ENCODE measurements at places on chromosomes 7 and 10. TPM values are rescaled to one million over a fixed set of nuclear protein-coding genes. Genes with fewer than 3 reads are reported as not detected.

PSMC2 gene
- polyA plus RNA-seq = 156 TPM

SRRM3 gene
- polyA plus RNA-seq = 1.3 TPM

TMEM196 gene
- polyA plus RNA-seq = not detected

CLDN12 gene
- 31.8 TPM for polyA plus RNA-seq

SPACDR gene
- 1.2 TPM for polyA plus RNA-seq

SPDYE11 gene
- 1.1 TPM for polyA plus RNA-seq

CYP3A4 gene
- not detected for polyA plus RNA-seq

GALNT17 gene
- 2.9 TPM for polyA plus RNA-seq

CNNM1 gene
- polyA plus RNA-seq = 2.3 TPM

DNA sequence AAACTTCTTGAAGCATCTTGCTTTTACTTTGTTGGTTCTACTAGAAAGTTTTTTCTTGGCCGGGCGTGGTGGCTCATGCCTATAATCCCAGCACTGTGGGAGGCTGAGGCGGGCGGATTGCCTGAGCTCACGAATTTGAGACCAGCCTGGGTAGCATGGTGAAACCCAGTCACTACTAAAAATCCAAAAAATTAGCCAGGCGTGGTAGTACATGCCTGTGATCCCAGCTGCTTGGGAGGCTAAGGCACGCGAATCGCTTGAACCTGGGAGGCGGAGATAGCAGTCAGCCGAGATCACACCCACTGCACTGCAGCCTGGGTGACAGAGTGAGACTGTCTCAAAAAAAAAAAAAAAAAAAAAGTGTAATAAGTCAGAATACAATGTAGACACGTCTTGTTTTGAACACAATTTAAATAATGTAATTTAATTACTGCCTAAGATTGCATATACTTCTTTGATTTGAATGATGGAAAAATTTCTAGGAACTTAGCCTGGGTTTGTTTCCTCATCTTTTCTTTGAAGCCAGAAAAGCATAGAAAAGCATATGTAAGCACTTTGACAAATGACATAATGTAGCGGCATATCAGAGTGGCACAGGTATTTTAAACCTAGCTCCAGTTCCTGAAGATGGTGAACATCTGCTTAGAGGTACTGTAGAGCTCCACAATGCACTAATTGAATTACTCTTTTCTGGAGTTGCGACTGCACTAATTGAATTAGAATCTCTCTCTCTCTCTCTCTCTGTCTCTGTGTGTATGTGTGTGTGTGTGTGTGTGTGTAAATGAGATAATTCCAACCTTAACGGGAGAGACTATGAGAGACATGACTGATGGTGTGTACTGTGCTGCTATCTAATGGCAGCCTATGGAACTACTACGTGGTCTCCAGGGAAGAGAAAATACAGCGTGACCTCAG, 87.8 kb downstream of the BTRC start:
- no peak overlapping the region for H3K4me3 ChIP-seq
- DNase-seq = peak; percentile 78
- no peak overlapping the region for H3K27ac ChIP-seq

DNA sequence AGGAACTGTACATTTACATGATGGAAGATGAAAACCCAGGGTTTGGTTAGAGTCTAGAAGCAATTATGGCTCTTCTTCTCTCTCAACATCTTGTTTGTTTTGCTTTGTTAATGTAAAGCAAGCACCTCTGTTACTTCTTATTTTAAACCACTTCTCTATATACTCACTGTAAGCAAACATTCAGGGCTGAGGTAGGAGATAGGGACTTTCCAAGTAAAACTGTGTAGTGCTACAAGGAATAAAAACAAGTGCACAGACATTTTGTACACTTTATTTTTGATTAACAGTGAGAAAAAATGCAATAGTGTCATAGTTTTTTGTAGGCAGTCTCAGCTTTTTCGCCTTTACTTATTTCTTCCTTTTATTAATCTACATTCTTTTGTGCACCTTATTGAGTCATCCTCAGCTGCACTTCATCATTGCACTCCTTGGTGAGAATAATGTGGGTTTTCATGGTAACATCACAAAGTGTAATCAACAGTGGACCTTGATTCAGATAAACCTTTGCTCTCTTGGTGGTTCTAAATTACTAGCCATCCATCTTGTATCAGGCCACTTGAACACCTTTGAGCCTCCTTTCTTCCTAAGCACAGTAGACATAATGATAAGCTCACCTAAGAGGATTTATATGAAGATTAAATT, 52.9 kb downstream of the ELMO1 start:
- peaks cover 26% of the 10 kb centered on the region for H3K4me1 ChIP-seq
- H3K27me3 ChIP-seq = no peaks in the 10 kb centered on the region
- H3K4me3 ChIP-seq = no peak overlapping the region
- no peaks in the 10 kb centered on the region for H3K36me3 ChIP-seq
- no peak for DNase-seq
- H3K27ac ChIP-seq = no peak overlapping the region

DNA sequence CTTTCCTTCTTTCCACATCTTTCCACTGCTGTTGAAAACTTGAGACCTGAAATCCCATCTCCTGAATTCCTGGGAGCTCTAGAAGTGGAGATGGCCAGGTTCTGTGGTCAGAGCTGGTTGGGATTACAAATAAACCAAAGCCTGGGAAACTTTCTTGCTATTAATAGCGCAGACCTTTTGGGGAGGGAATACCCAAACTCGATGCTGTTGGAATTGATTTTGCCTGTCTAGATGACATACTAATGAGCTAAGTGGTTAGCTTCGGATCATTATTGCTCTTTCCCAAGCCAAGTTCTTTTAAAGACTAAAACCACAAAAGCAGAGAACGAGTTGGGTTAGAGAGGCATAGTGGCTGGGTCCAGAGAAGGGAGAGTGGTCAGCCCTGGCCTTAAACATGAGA, 76.6 kb downstream of the TCF7L2 start:
- H3K4me1 ChIP-seq = peaks cover 36% of the 10 kb centered on the region
- no peak for DNase-seq
- no peaks in the 10 kb centered on the region for H3K36me3 ChIP-seq
- H3K27ac ChIP-seq = peak overlapping the region; percentile 37

- H3K36me3 ChIP-seq = peaks cover 42% of the 10 kb centered on the region
- H3K4me3 ChIP-seq = no peak overlapping the region
- H3K27me3 ChIP-seq = no peaks in the 10 kb centered on the region
- H3K27ac ChIP-seq = no peak overlapping the region
- no peak for DNase-seq
Measured at GRCh38 chr10:96137567-96137966, 7.5 kb downstream of the ZNF518A start.

- H3K27me3 ChIP-seq = no peaks in the 10 kb centered on the region
- no peak overlapping the region for H3K27ac ChIP-seq
- DNase-seq = no peak
- no peaks in the 10 kb centered on the region for H3K36me3 ChIP-seq
Measured at GRCh38 chr10:89091496-89091895, 100.9 kb downstream of the FAS start.

- H3K36me3 ChIP-seq = no peaks in the 10 kb centered on the region
- peak; percentile 34 for DNase-seq
- no peaks in the 10 kb centered on the region for H3K27me3 ChIP-seq
- peaks cover 10% of the 10 kb centered on the region for H3K4me1 ChIP-seq
- H3K27ac ChIP-seq = peak overlapping the region; percentile 84
- H3K4me3 ChIP-seq = no peak overlapping the region
Measured at GRCh38 chr7:151537818-151538561, 18.3 kb upstream of the RHEB start.

GRCh38 chr7:132548489-132549078, 27.7 kb downstream of the PLXNA4 start:
- H3K27me3 ChIP-seq = no peaks in the 10 kb centered on the region
- peak; percentile 69 for DNase-seq
- H3K27ac ChIP-seq = no peak overlapping the region
- no peak overlapping the region for H3K4me3 ChIP-seq

DNA sequence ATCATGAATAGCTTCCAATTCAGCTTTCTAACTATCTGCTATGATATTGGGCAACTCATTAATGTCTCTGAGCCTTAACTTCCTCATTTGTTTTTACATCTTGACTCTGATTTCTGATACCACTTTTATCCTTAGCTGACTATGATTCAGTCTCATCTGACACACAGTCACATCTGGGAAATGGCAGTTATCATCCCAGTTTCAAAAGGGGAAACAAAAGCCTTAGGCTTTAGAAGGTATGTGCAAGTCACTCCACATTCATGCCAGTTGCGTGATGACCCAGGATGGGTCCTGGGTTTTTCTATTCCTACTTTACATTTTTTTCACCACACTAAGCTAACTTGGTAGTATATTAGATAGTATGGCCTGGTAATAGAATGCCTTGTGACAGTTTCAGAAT, 12.7 kb downstream of the SCIN start:
- no peak overlapping the region for H3K27ac ChIP-seq
- no peaks in the 10 kb centered on the region for H3K27me3 ChIP-seq
- DNase-seq = no peak

DNA sequence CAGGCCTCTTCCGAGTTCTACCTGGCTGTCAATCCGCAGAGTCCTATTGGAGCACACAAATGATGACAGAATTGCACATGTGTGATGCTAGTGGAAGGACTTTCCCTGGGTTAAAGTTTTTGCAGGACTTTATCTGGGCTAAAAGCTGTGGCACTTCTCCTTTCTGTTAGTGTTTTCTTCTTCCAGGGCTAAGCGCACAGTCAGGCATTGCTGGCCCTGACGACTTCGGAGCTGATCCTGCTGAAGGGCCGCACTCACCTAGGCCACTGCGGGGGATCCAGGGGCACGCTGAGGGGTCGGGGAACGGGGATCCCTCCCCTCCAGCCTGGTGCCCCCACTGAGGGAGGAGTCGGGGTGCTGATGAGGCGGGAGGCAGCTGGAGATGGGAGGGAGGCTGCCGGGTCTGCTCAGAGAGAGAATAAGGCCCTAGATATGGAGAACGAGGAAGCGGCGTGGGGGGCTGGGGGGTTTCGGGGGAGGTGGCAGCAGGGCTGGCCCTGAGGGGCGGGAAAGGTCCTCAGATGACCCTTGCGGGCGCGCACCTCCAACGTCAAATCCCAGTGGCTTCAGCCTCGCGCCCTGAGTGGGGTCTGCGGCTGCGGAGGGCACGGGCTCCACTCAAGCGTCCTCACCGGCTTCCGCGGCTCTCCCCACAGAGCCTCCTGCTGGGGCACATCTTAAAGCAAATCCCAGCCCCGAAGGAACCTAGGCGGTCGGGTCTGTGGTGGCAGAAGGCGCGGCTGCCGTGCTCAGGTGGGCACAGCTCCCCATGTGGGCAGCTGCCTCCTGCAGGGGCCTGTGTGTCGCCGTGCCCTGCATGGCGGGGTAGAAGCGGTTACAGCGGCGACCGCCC, 30.9 kb downstream of the AGR3 start:
- H3K36me3 ChIP-seq = no peaks in the 10 kb centered on the region
- no peak overlapping the region for H3K4me3 ChIP-seq
- DNase-seq = no peak

- H3K27me3 ChIP-seq = no peaks in the 10 kb centered on the region
- H3K27ac ChIP-seq = no peak overlapping the region
- no peaks in the 10 kb centered on the region for H3K4me1 ChIP-seq
- DNase-seq = peak; percentile 3
- H3K4me3 ChIP-seq = no peak overlapping the region
Measured at GRCh38 chr10:82267014-82267413, 392.0 kb downstream of the NRG3 start.

GRCh38 chr7:732094-732541, 5.0 kb upstream of the PRKAR1B start:
- no peak overlapping the region for H3K4me3 ChIP-seq
- peaks cover 26% of the 10 kb centered on the region for H3K4me1 ChIP-seq
- DNase-seq = no peak
- H3K27me3 ChIP-seq = no peaks in the 10 kb centered on the region
- H3K27ac ChIP-seq = peak overlapping the region; percentile 88

DNA sequence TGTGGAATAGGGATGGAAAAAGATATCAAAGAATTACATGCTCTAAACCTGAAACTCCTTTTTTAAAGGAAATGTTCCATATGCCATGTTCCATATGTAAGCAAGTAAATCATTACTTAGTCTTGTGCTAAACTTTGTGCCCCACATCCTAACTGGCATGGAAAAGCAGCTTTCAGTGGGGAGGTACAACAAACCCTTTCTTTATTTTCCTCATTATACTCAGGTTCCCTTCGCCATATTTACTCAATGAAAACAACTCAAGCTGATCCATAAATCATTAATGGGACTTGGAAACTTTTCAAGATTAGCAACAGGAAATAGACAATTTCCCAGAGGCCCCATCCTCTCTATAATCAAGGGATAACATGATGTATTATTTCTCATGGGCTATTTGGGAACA, 56.0 kb downstream of the GSAP start:
- no peaks in the 10 kb centered on the region for H3K27me3 ChIP-seq
- no peaks in the 10 kb centered on the region for H3K4me1 ChIP-seq
- DNase-seq = no peak
- no peak overlapping the region for H3K4me3 ChIP-seq

GRCh38 chr10:106224676-106225075, 939.8 kb downstream of the SORCS1 start:
- no peaks in the 10 kb centered on the region for H3K4me1 ChIP-seq
- H3K36me3 ChIP-seq = no peaks in the 10 kb centered on the region
- H3K4me3 ChIP-seq = no peak overlapping the region
- peak; percentile 43 for DNase-seq
- no peak overlapping the region for H3K27ac ChIP-seq

DNA sequence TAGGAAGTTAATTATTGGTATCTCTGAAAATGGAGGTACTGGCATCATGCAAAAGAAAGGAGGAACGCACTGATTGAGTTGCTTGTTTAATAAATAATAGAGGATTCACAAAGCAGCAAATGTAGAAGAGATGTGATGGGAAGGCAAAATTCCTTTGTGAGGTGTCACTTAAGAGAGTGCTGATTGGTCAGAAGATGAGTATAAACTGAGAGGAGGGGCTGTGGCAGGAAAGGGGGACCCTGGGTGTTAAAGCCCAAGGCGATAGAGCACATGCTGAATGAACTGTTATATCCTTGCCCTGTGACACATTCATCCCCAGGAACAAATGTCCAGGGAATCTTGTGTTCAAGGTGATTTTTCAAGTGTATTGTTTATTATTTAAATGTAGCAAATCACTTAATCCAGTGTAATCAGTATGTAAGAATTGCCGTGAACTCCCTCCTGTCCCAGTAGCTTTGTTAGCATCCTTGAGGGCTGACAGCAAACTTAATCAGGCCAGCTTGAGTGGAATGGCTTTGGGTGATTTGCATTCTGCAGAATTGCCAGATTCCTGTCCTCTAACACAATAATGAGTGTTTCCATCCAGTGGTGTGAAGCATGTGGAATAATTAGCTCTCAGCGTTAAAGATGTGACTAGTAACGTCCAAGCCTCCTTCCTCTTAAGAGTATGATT, 111.9 kb downstream of the CHN2 start:
- no peaks in the 10 kb centered on the region for H3K36me3 ChIP-seq
- H3K4me3 ChIP-seq = no peak overlapping the region
- no peaks in the 10 kb centered on the region for H3K4me1 ChIP-seq
- H3K27ac ChIP-seq = no peak overlapping the region
- no peaks in the 10 kb centered on the region for H3K27me3 ChIP-seq

- H3K27ac ChIP-seq = peak overlapping the region; percentile 86
- no peaks in the 10 kb centered on the region for H3K27me3 ChIP-seq
- DNase-seq = no peak
- H3K4me3 ChIP-seq = no peak overlapping the region
- no peaks in the 10 kb centered on the region for H3K36me3 ChIP-seq
- H3K4me1 ChIP-seq = peaks cover 33% of the 10 kb centered on the region
Measured at GRCh38 chr10:29712108-29712507, 77.3 kb upstream of the SVIL start.

GRCh38 chr7:112889834-112890438, 99.7 kb upstream of the TMEM168 start:
- no peak overlapping the region for H3K4me3 ChIP-seq
- DNase-seq = no peak
- peak overlapping the region; percentile 72 for H3K27ac ChIP-seq
- peaks cover 37% of the 10 kb centered on the region for H3K4me1 ChIP-seq
- H3K36me3 ChIP-seq = peaks cover 15% of the 10 kb centered on the region
- H3K27me3 ChIP-seq = no peaks in the 10 kb centered on the region

GRCh38 chr7:2307690-2308107, 6.5 kb downstream of the SNX8 start:
- H3K27ac ChIP-seq = no peak overlapping the region
- DNase-seq = no peak
- no peak overlapping the region for H3K4me3 ChIP-seq
